ENCODE measurements at places on chromosomes 5 and 9. TPM values are rescaled to one million over a fixed set of nuclear protein-coding genes. Genes with fewer than 3 reads are reported as not detected.

Gene CRB2
- total RNA-seq = 91.7 TPM

Gene PGM5
- total RNA-seq = 75.3 TPM

GRCh38 chr5:6365977-6366590 is 12.3 kb downstream of the MED10 start:
- H3K4me3 ChIP-seq = no peak overlapping the region
- H3K36me3 ChIP-seq = peaks cover 5% of the 10 kb centered on the region
- DNase-seq = no peak
- no peak overlapping the region for H3K27ac ChIP-seq
- no peaks in the 10 kb centered on the region for H3K4me1 ChIP-seq
- H3K27me3 ChIP-seq = no peaks in the 10 kb centered on the region

- no peaks in the 10 kb centered on the region for H3K27me3 ChIP-seq
- no peaks in the 10 kb centered on the region for H3K36me3 ChIP-seq
These were observed 20.8 kb downstream of the ENHO start for GRCh38 chr9:34501889-34502425.

- no peak overlapping the region for H3K4me3 ChIP-seq
- no peak overlapping the region for H3K27ac ChIP-seq
- DNase-seq = no peak
- H3K27me3 ChIP-seq = no peaks in the 10 kb centered on the region
These were observed 89.4 kb downstream of the SPOCK1 start for GRCh38 chr5:137409736-137410135.

Gene SPATA31D4
- not detected for total RNA-seq
